Neural crest cell (in vitro differentiated cells): ENCODE measurements at places on chromosomes 12 and 14.

GRCh38 chr14:90661866-90662265, 154.4 kb downstream of the TTC7B start:
- no peak for DNase-seq

- no peak for DNase-seq
Measured at GRCh38 chr12:82694970-82695369, 8.3 kb downstream of the TMTC2 start.

GRCh38 chr14:65650826-65651225, 238.3 kb downstream of the FUT8 start:
- DNase-seq: no peak

- DNase-seq: no peak
Measured at GRCh38 chr12:98998697-98999299, 353.7 kb downstream of the APAF1 start.

- no peak for DNase-seq
Measured at GRCh38 chr14:33836203-33836899, 114.5 kb downstream of the EGLN3 start.

GRCh38 chr12:59615392-59616165, 19.8 kb downstream of the SLC16A7 start:
- no peak for DNase-seq

DNA sequence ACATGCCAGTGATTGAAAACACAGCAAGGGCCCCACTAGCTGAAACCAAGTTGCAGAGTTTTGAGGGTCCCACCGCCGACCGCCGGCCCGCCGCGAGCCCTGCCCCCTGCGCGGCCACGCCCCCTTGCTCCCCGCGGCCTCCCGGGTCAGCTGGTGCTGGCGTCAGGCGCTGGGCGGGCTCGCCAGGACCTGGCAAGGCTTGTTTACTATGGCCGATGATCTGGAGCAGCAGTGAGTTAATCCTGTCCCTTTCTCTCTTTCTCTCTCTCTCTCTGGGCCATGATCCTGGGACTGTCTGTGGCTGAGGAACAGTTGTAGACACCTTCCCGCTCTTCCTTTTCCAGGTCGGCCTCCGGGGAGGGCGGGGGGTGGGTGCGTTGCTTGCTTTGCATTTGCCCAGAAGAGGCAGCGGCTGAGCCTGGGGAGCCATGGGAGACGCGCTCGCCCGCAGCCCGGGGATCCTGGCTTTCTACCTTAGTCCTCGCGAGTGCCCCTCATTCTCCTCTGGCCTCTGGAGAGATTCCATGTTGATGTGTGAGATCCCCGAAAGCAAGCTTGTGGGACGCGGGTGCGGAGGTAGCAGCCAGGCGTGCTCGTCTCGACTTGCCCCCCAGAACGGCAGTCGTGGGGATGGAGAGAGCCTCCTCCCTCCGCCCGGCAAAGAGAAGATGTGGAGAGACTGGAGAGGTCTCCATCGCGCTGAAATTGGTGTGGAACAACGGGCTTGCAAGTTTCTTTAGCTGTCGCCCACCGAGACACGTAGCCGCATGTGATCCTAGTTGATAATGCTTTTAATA, at the start of gene ABHD4:
ABHD4 (plus strand) TSS at position 202 of the 797 bp plus-strand sequence; CDS start at position 209, 7 bp downstream.
- DNase-seq: peak; percentile 66

- DNase-seq: no peak
Measured at GRCh38 chr14:38137005-38137404, 70.7 kb upstream of the SSTR1 start.

- no peak for DNase-seq
Measured at GRCh38 chr12:64450711-64451486, 1.0 kb upstream of the TBK1 start.

GRCh38 chr14:60636879-60637478, 12.3 kb downstream of the SIX1 start:
- no peak for DNase-seq

GRCh38 chr12:42174978-42175377, 30.3 kb upstream of the GXYLT1 start:
- DNase-seq: no peak

DNA sequence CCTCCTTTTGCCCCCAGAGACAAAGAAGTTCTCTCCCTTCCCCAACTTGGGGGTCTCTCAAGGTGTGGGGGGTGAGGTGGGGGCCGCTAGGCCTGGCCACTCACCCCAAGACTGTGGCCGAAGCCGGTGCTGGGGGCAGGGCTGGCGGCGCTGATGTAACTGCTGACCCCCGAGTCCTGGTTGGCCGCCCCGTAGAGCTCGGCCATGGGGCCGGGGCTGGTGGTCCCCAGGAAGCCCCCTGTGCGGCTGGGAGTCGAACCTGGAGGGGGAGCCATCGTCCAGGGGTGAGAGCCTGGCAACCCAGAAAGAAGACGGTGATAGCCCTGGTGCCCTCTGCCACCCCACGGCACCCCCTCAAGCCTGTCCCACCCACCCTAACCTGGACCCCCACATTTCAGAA, 18.5 kb upstream of the PLA2G1B start:
- no peak for DNase-seq

DNA sequence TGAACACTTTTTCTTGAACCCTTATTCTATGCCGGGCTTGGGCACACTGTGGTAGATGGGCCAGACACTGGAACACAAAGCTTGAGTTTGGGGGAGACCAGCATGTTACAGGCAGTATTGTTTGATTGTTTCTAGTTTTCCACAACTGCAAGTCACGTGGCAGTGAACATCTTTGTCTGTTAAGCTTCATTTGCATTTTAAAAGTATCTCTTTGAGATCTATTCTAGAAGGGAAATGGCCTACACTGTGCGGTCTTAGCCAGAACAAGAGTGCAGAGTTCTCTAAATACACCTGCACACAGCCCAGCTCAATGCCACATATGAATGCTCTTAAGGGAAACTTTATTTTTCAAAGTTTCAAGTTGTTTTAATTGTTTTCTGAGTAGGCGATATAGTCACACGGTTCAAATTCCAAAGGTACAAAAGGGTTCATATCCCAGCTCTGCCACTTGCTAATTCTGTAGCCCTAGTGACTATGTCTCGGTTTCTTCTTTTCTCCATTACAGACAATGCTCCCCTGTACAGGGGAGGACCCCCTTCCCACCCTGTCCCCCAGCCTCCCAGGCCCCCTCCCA, 24.9 kb downstream of the RIN3 start:
- no peak for DNase-seq

DNA sequence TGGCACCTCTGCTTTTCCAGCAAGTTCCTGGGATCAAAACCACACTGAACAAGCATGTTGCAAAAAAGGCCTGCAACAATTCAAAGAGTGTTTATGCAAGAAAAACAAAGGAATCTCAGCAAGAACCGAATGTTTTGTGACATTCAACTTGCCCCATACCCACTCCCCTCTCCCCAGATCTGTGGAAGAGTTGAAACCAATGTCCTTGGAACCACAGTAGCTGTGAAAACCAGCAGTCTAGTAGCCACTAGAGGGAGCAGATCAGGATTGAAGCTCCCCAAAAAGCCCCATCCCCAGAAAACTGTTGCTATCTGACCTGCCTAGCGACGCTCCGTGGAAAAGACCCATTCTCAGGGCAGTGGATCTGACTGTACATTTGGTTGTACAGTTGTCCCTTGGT, 27.1 kb downstream of the PRKAB1 start:
- DNase-seq: no peak

DNA sequence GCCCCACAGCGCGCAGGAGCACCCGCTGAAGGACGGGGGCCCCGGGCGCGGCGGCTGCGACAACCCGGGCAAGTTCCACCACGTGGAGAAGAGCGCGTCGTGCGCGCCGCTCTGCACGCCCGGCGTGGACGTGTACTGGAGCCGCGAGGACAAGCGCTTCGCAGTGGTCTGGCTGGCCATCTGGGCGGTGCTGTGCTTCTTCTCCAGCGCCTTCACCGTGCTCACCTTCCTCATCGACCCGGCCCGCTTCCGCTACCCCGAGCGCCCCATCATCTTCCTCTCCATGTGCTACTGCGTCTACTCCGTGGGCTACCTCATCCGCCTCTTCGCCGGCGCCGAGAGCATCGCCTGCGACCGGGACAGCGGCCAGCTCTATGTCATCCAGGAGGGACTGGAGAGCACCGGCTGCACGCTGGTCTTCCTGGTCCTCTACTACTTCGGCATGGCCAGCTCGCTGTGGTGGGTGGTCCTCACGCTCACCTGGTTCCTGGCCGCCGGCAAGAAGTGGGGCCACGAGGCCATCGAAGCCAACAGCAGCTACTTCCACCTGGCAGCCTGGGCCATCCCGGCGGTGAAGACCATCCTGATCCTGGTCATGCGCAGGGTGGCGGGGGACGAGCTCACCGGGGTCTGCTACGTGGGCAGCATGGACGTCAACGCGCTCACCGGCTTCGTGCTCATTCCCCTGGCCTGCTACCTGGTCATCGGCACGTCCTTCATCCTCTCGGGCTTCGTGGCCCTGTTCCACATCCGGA, 1.4 kb downstream of the FZD10 start:
- DNase-seq: no peak

DNA sequence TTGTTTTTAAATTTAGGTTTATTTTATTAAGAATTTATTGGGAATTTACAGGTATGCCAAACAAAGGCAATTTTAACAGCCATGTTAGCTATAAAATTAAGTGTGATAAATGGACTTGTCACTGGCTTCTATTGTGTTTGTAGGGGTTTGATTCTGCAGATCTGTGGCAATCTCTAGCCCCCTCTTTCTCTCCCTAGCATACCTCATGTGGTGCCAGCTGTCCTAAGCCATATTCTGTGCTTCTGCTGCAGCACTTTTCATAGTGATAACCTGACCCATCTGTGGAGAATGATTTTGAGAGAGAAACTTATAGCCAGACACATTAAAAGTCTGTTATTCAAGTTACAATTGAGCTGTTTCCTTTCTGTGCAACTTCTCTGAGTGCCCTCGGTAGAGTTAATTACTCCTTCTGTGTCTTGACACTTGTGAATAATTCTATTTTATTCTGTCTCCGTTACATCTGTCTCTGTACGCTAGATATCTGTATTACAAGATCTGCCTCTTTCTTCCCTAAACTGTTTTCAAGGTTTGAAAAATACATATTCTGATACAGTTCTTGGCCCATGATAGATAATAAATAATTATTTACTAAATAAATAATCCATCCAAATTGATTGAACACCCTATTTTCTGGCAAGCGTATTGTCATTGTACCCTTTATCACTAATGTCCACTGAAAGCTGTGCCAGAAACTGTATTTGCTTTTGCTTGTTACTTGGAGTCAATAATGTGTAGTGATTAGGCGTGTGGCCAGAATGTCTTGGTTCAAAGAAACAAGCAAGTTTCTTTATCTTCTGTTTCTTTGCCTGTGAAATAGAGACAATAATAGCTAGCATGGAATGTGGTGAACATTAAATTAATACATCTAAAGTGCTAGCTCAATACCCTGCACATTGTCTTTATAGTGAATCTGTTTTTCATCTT, 40.0 kb downstream of the FRS2 start:
- DNase-seq: no peak

GRCh38 chr12:98863167-98863566, 218.1 kb downstream of the APAF1 start:
- DNase-seq: no peak

- DNase-seq: no peak
Measured at GRCh38 chr14:63100552-63100951, 55.3 kb upstream of the KCNH5 start.

- DNase-seq: no peak
Measured at GRCh38 chr12:92921877-92922276, 7.2 kb downstream of the EEA1 start.

DNA sequence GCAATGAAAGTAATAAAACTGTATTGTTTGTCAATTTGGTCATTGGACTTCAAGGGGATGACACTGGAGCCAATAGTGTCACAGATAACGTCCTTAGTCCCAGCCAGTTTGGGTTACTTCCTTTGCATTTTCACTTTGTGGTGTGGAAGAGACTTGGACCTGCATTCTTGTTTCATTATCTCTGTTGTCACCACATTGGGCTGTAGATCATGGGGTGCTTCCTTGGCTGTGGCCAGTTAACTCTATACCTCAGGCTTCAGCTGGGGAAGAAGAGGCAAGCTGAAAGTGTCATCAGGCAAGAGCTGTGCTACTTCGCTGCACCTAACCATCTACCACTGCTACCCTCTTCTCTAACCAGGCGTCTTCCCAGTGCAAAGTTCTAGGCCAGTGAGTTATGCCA, 15.1 kb upstream of the CISTR start:
- no peak for DNase-seq

GRCh38 chr14:93018366-93018765, 95.4 kb downstream of the CHGA start:
- no peak for DNase-seq

DNA sequence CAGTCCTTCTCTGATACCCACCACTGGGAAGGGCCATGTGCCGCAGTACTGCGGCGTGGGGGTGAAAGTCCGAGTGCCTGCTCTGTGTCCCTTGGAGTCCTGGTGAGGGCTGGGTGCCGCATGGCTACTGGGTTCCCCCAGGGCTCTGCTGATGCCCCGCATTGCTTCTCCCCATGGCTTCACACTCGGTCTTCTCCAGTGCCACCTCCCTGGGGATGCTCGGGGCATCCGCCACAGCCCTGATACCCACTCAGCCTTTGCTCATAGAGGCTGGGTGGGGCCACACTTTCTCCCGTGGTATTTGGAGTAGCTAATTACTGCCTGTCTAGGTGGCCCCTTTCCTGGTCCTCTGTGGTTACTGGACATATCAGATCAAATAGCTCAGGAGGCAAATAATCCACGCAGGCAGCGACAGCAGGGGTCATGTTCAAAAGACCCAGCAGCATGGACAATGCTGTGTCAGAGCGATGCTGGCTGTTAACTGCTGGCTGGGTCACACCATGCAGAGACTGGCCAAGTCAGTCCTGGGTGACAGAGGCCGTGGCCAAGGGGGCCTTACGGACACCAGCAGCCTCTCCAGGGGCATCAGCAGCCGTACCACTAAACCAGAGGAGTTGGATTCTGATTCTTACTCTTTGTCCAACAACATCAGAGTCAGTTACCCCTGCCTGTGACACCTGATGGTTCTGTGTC, 106.5 kb downstream of the ADGRD1 start:
- DNase-seq: no peak

GRCh38 chr12:49547090-49547690, 8.4 kb downstream of the KCNH3 start:
- DNase-seq: no peak

DNA sequence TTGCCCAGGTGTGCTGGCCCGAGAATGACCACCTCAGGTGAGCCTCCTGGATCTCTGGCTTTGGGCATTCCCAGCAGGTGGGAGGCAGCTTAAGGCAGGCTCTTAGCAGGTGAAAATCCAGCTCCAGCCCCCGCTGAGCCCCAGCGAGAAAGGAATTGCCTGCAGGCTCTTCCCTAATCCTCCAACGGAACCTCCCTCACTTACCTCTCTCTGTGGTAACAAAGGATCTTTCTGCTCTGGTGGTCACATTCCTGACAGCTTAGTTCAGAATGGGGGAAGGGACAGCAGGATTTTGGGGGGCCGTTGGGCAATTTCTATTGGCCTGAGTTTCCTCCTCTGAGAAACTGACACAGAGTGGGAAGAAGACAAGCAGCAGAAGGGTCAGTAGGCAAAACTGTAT, 116.0 kb upstream of the LHX5 start:
- DNase-seq: no peak

DNA sequence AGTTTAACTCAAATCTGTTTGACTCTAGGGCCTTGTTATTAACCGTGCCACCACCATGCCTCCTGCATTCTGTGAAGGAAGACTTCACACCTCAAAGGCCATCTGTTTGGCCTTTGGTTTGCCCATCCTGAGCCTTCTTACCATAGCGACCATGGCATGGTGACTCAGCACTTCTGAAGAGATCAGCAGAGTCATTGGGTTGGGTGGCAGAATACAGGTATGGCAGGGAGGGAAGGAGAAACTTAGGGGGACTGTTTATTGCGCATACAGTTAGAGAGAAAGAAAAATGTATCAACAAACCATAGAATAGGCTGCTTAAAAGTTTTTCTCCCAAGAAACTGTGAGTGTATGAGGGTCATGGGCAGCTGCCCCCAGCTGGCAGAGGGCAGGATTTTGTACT, 49.2 kb downstream of the DAD1 start:
- no peak for DNase-seq
